ENCODE measurements at places on chromosomes 2 and 18.

DNA sequence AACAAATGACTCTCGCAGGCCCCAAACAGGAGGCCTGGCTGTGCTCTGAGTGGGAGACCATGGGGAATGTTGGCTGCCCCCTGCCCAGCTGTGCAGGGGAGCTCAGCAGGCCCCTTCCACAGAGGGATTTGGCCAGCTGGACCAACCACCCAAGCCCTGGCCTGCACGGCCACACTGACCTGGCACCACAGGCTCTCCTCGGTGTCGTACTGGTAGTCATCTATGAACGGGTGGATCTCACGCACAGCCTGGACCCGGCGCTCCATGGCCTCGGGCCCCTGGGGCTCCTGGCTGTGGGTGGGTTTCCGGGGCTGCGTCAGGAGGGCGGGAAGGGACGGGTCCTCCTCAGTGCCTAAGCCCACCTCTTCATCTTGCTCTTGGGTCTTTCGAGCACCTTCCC lies 74.5 kb downstream of the POLR1A start:
- no peak for DNase-seq

DNA sequence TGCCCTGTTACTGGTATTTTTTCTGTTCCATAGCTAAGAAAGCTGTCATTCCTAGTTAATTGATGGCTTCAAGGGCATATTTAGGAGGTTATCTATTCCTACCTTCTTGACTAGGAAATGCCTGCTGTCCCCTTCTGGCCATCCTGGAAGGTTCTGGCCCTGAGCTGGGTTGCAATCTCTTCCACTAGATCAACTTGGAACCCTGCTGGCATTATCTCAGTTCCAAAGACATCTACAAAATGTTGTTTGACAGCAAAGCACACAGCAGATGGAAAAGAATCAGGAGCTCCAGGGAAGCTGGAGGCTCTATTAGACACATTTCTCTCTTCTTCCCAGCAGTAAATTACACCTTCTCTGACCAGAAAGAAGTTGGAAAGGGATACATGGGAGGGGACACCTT lies 192.1 kb downstream of the ARHGAP28 start:
- no peak for DNase-seq

GRCh38 chr2:7119132-7119835 lies 202.1 kb downstream of the RNF144A start:
- no peak for DNase-seq

DNA sequence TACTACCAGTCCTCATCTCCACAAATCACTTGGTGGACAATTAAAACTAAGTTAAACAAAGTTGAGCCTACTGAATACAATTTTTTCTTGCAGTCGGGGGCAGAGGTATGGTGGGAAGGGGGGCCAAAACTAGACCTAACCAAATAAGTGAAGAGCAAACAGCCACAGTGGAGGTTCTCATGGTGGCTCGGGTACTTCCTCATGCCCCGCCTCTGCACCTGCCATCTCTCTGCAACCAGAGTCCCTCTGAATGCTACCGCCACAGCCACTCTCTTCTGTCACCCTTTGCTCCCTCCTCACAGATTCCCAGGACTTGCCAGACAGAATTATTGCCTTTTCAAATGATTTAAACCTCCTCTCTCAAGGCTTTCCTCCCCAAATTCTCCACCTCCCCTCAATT lies 204.2 kb downstream of the TMEM247 start:
- DNase-seq: no peak

DNA sequence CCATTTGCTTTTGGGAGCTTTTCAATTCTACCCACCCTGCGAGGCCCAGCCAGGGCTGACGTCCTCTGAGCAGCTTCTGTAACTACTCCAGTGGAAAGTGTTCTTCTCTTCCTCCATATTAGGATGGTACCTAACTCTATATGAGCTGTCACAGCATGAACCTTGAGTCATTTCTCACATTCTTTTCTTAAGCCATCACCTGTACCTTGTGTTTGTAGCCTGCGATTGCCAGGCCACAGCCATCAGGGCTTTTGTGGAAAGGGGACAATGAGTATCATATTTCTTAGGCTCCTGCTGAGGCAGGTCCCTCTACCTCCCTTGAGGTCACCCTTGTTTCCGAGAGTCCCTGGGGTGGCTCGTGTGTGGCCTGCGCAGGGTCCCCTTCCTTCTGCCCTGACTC lies 144.5 kb upstream of the DLX2 start:
- no peak for DNase-seq

DNA sequence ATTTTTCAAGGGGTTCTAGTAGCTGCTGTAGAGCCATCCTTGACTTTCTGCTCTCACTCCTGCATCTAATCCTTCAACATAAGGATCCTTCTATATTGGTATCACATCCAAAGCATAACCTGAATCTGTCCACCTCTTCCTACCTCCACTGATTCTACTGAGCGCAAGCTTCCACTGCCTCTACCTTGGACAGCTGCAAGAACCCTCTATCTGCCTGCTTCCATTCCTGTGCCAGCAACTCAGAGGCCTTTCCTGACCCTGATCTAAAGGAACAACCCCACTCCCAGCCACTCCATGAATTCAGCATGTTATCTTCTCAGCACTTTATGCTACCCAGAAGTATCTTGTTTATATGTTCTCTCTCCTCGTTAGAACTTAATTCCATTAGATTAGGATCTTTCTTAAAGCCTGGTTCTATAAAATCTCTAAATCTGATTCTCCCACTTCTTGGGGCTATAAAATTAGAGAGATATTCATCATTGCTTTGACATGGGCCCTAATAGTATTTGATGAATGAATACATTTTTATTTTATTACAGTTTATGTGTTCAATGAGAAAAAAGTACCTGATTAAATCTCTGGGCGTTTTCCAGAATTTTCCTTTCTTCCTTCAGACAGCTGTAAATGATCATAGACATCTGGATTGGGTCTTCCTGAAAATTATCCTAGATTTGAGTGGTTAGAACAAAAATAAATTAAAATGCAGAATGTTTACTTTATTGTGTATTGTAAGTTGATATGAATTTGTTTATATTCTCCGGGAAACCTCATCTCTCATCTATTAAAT lies 6.8 kb downstream of the STAT1 start:
- DNase-seq: no peak

DNA sequence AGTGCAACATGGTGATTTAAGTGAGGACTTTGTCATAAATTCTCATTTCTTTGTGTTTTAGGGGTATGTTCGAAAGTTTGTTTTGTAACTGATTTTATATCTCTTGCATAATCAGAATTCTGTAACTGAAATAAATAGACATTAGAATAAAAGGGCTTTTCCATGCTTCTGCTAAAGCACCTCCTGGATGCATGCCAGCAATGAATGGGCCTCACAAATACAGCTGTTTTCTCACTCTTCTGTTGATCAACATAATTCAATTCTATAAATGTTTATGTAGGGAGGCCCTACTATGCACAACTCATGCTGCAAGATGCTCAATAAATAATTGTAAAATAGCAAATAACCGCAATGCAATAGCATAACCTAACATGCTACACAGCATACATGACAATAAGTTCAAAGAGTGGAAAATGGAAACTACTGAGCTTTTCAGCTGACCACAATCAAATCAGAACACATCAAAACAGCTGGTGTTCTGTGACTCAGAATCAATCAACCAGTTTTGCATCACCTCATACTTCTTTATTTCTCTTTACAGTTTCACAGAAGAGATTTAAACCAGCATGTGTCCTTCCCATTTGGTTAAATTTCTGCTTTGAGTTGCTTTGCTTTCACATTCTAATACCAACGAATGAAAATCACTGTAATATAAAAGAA lies 11.0 kb downstream of the CDH7 start:
- DNase-seq: no peak

GRCh38 chr18:40939656-40940515 lies 1015.1 kb upstream of the PIK3C3 start:
- DNase-seq: no peak

DNA sequence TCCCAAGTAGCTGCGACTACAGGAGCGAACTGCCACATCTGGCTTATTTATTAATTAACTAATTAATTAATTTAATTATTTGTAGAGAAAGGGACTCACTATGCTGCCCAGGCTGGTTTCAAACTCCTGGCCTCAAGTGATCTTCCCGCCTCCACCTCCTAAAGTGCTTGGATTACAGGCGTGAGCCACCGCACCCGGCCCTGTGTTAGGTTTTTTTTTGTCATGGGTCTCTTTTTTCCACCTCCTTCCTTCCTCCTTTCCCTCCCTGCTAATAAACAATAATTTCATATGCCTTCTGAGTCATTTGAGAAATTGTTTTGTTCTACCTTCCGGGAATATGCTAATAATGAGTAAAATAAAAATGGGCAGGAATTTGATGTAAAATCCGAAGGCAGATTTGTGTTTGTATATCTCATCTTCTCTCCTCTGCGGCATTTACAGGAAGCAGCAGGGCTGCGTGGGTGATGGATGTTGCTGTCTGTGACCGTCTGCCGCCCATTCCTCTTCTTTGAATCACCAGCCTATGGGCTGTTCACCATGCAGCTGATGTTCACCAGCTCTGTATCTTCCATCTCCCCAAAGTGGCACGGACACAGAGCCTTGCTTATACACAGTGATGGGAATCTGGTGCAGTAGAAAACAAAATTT lies 89.9 kb downstream of the ACSL3 start:
- DNase-seq: no peak
